ENCODE measurements at places on chromosomes 12 and 14.

DNA sequence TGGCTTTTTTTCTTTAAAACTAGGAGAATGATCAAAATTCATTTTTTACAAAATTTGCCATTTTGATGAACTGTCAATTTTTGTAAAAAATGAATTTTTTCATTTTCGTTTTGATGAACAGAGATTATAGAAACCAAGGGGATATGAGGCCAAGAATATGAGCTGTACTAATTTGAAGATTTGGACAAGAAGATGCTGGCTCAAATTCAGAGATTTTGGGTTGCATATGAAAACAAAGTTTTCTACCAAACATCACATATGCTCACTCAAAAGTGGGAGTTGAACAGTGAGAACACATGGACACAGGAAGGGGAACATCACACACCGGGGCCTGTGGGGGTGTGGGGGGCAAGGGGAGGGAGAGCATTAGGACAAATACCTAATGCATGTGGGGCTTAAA, 230.7 kb downstream of the SNAPC1 start:
- DNase-seq = no peak

- DNase-seq = no peak
These were observed 3.2 kb downstream of the MSI1 start for GRCh38 chr12:120365675-120366340.

GRCh38 chr14:63295231-63295685, 23.5 kb downstream of the GPHB5 start:
- no peak for DNase-seq

DNA sequence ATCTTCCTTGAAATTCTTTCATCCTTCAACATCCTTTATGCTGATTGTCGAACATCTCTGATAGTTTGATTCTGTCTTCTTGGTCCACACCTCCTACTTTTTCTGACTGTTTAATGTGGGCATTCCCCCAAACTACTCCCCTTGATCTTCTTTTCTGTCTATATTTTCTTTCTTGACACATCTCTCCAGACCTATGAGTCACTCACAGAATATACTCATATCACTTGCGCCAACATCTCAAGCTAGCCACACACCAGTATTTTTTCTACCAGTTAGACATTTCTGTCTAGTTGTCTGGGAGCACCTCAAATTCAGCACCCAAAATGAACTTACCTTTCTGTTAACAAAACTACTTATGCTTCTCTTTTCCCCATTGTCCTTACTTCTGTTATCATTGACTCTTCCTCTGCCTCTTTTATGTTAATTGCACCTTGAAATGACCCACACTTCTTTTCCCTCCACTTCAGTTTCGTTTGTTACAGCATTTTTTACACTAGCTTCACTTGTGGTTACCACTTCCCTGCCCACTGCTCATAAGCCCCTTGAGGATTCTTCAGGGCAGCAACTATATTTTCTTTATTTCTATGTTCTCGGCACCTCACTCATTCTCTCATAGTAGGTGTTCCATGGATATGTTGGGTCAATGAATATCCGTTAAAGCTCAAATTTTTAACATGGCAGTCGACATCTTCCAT, 33.5 kb downstream of the TSHR start:
- DNase-seq = no peak

DNA sequence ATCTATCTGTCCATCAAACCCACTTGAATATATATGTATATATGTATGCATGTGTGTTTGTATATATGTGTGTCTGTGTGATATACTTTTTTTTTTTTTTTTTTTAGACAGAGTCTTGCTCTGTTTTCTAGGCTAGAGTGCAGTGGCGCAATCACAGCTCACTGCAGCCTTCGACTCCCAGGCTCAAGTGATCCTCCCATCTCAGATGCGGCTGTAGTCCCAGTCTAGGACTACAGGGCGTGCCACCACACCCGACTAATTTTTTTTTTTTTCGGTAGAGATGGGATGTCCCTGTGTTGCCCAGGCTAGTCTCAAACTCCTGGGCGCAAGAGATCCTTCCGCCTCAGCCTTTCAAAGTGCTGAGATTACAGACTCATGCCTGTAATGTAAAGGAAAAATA, 13.0 kb upstream of the APOBEC1 start:
- no peak for DNase-seq

DNA sequence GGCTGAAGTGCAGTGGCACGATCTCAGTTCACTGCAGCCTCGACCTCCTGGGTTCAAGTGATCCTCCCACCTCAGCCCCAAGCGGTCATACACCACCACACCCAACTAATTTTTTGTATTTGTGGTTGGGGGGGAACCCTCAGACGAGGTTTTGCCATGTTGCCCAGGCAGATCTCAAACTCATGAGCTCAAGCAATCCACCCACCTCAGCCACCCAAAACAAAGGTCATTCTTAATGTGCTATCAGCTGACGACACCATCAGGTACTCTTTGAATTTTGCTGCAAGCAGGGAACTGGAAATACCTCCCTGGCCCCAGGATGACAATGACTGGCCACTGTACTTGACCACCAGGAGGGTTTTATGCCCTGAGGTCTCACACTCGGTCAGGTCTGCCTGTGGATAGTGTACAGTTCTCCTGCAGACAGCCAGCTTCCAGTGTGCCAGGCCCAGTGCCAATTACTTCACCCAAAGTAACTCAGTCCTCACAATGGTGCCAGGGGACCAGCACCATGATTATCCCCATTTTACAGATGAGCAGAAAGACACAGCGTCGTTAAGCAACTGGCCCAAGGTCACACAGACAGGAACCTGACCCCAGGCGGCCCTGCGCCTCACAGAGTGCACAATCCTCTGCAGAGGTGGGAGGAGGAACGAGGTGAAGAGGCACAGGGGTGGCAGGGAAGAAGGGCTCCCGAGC, 42.9 kb downstream of the ITPK1 start:
- DNase-seq = no peak

- DNase-seq = no peak
These were observed 2.0 kb upstream of the PLXNC1 start for GRCh38 chr12:94146166-94146936.

- no peak for DNase-seq
These were observed 37.0 kb upstream of the CMKLR1 start for GRCh38 chr12:108375986-108376663.

DNA sequence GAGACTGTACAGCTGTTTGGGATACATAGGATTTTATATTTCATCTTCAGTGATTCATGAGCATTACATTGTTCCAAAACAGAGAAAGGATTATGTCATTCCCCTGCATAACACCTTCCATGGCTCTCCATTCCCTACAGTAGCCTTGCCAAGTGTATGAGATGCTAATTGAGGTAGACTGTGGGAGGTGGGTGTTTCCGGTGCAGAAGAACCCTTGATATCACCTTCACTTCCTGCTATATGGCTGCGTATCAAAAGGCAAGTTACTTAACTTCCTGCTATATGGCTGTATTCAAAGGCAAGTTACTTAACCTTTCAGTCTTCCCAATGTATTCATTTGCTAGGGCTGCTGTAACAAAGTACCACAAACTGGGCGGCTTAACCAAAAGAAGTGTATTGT, 11.2 kb downstream of the FAR2 start:
- no peak for DNase-seq

DNA sequence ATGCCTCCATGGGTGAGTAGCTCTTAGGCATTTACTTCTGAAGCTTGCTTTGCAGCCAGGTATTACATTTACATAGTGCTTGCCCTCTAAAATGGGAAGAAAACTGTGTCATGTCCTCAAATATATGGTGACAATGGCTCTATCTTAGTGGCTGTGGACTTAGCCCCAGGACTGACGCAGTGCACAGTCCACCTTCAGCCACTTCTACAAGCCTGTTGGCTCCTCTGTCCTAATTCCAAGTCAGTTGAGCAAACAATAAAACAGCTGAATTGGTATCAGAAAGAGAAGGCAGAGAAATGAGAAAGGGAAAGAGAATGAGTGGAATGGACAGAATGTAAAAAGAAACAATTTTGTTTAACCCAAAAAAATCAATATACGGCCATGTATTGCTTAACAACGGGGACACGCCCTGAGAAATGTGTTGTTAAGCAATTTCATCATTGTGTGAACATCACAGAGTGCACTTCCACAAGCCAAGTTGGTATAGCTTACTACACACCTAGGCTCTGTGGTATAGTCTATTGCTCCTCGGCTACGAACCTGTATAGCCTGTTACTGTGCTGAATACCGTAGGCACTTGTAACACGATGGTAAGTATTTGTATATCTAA, 93.5 kb downstream of the GRIN2B start:
- DNase-seq = no peak

DNA sequence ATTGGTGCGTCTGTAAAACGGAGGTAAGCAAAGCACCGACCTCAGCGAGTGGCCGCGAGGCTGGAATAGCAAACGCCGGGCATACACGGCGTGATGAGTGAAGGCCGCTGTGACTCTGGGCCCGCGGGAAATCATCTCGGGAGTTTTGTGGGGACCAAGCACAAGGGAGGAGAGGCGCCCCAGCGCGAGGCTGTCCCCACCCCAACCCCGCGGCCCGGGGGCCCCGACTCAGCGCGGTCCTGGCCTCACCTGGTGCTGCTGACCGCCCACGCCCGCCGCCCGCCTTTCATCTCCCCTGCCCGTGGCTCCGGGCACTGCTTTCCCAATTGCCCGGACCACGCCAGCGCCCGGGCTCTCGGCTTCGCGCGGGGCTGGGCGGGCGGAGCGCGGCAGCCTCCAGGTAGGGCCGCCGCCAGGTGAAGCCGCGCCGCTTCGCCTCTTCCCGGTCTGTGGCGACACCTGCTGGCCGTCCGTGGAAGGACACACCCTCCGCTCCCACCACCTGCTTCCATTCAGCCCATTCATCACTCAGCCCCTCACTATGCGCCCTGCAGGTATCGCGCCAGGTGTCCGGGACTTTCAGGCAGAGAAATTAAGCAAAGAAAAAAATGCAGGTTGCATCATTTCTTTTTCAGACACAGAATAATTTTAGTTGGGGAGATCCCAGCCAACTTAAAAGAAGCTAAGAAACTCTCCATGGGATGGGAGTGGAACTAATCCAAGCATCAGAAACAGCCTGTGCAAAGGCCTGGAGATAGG, 360.4 kb downstream of the MED13L start:
- peak; percentile 48 for DNase-seq

GRCh38 chr14:61632401-61632800, 62.9 kb upstream of the HIF1A start:
- no peak for DNase-seq

DNA sequence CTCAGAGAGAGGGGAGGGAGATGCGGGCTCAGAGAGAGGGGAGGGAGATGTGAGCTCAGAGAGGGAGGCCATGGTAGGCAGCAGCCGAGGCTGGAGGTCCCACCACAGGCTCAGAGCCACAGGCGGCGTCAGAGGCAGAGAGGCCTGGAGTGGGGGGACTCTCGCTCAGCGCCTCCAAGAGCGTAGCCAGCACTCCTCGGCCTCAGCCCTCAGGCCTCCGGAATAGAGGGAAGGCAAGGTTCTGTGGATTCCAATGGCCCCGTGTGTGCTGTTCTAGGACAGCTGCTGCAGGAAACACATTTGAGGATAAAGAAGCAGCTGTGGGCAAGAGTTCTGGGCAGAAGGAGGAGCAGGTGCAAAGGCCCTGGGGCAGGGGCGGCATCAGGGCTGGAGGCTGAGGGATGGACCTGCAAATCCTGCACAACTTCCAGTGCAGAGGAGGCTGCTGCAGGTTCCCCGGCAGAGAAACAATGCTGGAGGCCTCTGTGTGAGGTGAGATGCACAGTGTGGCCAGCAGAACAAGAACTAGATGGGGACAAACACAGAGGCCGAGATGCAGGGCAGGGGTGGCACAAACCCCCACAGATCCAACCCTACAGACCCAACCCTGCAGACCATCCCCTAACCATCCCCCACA, 59.1 kb upstream of the GALNT9 start:
- DNase-seq = no peak

DNA sequence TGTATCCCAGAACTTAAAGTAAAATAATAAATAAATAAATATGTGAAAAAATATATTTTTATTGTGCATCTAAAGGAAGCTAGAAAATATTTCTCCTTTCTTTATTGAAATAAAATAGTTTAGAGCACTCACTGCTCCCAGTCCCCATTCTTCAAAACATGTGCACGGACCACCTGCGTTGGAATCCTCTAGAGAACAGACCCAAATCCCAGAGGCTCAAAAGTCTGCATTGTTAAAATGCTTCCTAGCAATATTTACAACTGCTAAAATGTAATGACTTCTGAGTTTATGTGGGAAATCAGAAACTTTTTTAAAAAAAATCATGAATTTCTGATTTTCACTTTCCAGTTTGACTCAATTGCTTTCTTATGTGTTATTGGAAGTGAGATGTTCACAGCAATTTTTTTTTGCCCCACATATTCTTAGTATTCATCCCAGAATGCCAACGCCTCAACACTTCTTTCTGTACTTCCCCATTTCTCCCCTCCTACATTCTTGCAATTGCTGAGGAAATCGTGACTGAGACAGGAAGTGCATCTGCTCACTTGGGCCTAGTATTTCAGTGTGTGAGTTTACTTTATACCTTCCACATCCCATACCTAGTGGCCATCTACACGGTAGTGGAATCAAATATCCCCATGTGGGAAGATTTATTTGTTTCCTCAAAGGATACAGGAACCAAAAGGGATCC, 116.0 kb upstream of the FLRT2 start:
- no peak for DNase-seq

- DNase-seq = no peak
These were observed 43.8 kb upstream of the CLMN start for GRCh38 chr14:95363468-95363954.

DNA sequence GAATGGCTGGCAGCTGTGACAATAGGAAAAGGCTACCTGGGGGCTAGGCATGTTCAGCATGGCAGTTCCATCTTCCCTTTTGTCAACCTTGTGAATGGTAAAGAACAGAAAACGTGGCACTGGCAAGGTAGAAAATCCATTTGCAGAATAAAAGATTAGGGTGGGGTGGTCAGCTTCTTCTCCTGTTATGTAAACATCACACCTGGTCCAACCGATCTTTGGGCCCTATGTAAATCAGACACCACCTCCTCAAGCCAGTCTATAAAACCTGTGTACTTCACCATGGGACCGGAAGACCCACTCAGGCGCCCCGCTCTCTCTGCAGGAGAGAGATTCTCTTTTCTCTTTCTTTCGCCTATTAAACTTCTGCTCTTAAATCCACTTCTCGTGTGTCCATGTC, 19.6 kb upstream of the TMEM30B start:
- no peak for DNase-seq

- no peak for DNase-seq
These were observed 61.6 kb downstream of the ARL6IP4 start for GRCh38 chr12:123041811-123042655.
